ENCODE measurements at places on chromosomes 13 and 19.

GRCh38 chr19:2079076-2079864 lies 16.9 kb downstream of the MOB3A start:
- DNase-seq: no peak

DNA sequence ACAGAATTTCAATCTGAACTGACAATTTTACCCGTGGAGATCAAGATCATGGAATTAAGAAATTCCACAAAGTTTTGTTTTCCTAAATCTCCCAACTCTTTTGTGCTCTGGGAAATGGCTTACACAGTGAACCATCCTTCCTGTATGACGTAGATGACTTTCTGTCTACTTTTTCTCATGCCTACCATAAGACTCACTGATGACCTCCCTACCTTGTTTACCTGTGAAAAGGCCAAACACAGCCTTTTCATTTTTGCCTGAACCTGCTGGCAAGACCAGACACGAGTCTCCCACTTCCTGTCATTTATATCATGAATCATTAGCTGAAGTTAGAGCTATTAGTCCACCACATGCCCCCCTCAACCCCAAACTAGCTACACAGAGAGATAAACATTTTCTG lies 4.6 kb upstream of the KBTBD6 start:
- DNase-seq: no peak

GRCh38 chr13:41311406-41312175 lies 524 bp downstream of the NAA16 start:
- DNase-seq: peak; percentile 52

DNA sequence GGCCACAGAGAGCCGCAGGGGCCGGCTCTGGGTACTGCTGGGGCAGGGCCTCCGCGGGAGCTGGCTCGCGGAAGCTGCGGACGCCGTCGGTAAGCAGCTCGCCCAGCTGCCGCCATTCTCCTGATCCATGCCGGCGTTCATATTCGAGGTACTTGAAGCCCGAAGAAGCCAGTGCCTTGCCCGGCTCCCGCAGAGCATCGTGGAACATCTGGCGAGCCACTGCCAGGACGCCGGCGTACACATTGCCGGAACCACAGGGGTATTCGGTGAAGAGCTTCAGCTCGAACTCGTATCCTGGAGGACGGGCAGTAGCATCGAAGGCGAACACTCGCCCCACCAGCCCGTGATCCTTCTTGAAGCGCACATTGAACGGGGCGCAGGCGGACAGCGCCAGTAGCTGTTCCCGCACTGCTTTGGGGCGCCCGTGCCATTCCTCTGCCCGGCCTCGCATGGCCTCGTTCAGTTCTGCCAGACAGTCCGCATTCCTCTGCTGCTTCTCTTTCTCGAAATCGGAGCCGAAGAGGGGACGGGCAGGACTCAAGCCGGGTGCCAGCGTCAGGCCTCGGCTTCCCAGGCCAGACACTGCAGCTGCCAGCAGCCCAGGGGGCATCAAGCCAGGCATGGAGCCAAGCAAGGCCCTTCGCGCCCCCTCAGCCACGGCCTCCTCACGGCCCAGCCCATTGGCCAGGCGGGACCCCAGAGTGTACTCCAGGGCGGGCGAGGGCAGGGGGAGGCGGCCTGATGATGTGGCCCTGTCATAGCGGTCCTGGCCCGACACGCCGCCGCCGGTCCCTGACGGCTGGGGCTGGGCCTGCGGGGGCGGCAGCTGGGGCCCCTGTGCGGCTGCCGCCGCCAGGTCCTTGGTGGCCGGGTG lies 1.0 kb downstream of the IRF2BP1 start:
- DNase-seq: no peak

GRCh38 chr13:97441368-97441767 lies 7.4 kb downstream of the RAP2A start:
- DNase-seq: no peak

- DNase-seq: no peak
These were observed 95.0 kb downstream of the LIG4 start for GRCh38 chr13:108120302-108120701.

DNA sequence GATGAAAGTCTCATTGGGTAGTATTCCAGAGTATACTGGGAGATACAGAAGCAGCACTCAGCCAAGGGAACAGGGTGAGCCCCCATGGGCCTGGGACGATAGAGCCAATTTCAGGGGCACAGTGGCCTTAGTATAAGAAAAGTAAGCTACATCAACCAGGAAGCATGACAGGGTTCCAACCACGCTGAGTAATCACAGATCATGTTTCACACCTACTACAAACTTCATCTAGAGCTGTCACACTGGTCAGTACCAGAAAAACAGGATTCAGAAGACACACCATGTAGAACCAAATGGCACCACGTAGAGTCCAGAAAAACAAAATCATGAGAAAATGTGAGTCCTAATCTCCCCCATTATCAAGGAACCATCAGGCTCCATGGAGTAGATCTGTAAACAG lies 1292.4 kb upstream of the MIR17HG start:
- DNase-seq: no peak

- no peak for DNase-seq
These were observed 111.8 kb downstream of the SGCG start for GRCh38 chr13:23292586-23292985.

DNA sequence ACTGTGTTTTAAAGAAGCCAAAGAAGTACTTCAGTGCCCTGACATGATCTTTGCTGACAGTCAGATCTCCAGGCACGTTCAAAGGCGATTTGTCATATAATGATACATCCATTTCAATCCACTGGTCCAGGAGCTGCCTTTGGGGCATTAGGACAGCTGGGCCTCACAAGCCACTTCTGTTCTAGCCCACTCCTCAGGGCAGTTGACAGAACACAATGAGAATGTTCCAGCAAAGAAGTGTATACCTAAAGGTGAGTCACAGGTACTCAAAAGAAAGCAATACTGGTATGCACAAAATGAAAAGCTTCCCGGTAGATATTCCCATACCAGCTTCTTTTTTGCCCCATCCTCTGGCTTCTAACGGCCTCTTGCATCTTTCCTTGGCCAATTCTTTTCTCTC lies 12.5 kb upstream of the MAP3K10 start:
- DNase-seq: no peak

DNA sequence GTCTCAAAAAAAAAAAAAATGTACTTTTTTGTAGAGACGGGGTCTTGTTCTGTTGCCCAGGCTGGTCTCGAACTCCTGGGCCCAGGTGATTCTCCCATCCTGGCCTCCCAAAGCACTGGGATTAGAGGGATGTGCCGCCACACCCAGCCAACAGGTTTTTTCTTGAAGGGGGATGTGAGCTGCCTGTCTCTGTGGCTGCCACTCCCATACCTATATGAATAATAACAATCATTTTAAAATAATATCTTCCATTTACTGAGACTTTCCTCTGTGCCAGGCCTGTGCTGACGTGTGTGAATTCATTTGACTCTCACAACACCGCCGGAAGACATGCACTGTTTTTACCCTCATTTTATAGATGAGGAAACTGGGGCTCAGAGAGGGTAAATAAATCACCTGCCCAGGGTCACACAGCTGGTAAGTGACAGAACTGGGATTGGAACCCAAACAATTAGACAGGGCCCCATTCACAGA lies 7.2 kb upstream of the BCL3 start:
- no peak for DNase-seq

- DNase-seq: no peak
These were observed 46.4 kb downstream of the DLEU7 start for GRCh38 chr13:50797091-50797490.

GRCh38 chr19:5666921-5667610 lies 13.2 kb downstream of the MICOS13 start:
- DNase-seq: no peak

All from stimulated activated CD4-positive, alpha-beta T cell treated with anti-CD3 and anti-CD28 coated beads, Interleukin-12 subunit alpha, Interleukin-12 subunit beta, amount 100 ng/mL, for 4 hours (primary cell).